EL (cell line): ENCODE measurements at places on chromosomes 5 and 9.

DNA sequence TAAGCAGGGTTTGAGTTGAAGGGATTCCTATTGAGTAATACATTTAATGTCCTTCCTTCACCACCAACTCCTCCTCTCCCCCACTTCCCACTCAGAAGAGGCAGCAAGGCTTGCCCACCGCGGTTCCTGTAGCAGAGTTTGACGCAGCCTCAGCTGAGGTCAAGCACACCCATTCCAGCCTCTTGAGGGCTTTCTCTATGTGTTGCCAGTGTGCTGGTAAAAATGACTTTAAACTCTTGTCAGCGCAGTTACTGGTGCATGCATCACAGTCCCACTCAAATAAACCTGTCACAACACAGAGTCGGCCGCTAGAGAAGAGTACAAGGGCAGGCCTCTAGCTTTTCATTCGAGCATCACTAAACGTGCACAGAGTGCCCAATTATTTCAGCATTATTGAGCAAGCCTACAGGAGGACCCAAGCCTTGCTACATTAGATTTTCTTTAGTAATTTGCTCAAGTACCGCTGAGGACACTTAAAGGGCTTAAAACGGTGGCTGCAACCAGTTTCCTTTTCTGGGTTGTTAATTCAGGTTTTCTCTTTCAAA, 79.6 kb downstream of the TLE4 start:
- DNase-seq: peak; percentile 50

GRCh38 chr5:94761786-94762185, 143.3 kb downstream of the SLF1 start:
- DNase-seq: no peak

GRCh38 chr9:22052376-22052945, 43.4 kb upstream of the CDKN2B start:
- peak; percentile 99 for DNase-seq

DNA sequence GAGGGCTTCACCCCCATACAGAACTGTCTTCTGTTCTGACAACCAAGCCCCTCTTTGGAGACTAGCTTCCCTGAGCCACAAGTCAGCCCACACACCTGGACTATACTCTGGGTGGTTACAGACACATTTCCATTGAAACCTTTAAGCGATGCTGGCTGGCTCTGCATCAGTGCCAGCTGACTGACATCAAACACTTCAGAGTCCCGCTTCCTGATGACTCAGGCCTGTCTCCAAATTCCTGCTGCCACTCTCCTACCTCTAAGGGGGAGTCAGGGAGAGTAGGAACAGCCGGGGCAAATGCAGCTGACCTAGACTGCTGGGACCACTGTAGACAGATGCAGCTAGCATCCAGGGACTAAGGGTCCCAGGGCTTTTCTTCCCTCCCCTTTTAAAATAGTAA, 59.4 kb downstream of the SIL1 start:
- peak; percentile 60 for DNase-seq

GRCh38 chr5:154520861-154521453, 42.9 kb upstream of the HAND1 start:
- no peak for DNase-seq

DNA sequence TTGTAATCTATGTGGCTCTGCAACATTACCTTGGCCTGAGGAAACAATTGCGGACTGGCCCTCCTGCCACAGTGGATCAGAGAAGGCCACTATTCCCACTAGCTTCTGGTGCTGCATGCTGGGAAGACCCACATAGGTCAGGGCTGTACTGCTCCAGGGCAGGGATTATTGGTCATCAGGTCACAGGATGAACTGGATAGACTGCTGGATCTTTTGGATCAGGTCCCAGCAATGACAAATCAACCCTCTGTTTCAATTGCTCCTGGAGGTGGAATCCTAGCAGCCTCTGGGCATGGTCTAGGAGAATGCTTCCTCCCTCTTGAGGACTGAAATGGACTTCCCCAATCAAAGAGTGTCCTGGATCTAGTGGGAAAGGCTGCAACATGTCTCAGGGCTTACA, 66.7 kb upstream of the PHF24 start:
- peak; percentile 29 for DNase-seq

DNA sequence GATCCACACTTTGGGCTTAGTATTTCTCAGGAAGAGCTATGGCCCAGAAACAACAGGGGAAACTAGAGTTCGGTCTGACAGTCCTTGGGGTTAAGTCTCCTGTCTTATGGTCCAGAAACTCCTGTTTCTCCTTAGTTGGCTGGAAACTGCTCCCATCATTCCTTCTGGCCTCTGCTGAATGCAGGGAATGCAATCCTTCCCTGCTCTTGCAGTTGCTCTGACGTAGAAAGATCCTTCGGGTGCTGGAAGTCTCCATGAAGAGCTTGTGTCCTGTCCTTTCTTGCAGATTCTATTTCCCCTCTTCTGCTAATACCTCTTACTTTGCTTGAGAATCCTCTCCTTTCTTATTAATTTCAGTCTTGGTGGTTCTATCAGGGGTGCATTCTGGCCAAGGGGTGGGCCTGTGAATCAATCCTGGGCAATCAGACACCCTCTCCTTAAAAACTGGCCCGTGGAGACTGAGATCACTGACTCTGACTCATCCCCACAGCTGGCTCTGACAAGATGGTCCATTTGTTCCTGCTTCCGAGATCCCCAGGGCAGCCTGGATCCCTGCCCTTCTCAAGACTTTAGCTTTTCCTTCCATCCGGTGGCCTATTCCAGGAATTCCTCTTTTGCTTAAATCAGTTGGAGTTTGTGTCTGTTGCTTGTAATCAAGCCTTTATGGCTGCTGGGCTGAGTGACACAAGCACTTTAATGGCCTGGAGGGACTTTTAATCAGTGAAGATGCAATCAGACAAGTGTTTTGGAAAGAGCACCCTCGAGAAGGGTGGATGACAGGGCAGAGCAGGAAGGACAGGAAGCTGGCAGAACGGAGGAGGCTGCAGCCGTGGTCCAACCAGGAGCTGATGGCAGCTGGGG, 23.7 kb downstream of the PTGS1 start:
- peak; percentile 90 for DNase-seq

DNA sequence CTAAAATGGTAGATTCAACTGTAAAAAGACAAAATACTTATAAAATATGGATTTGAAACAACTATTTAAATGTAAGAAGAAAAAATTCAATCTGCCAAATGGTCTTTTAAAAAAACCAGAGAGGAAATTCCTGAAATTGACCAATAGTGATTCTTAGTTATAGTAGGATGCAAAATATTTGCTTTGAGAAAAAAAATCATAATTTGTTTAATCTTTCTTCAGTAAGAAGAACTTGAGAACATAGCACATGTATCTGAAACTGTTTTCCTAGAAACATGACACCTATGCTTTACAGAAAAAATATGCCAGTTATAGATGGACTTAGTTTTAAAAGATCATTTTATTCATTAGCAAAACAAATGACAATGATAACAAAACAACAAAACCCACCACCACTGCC, 186.9 kb upstream of the CD180 start:
- no peak for DNase-seq

DNA sequence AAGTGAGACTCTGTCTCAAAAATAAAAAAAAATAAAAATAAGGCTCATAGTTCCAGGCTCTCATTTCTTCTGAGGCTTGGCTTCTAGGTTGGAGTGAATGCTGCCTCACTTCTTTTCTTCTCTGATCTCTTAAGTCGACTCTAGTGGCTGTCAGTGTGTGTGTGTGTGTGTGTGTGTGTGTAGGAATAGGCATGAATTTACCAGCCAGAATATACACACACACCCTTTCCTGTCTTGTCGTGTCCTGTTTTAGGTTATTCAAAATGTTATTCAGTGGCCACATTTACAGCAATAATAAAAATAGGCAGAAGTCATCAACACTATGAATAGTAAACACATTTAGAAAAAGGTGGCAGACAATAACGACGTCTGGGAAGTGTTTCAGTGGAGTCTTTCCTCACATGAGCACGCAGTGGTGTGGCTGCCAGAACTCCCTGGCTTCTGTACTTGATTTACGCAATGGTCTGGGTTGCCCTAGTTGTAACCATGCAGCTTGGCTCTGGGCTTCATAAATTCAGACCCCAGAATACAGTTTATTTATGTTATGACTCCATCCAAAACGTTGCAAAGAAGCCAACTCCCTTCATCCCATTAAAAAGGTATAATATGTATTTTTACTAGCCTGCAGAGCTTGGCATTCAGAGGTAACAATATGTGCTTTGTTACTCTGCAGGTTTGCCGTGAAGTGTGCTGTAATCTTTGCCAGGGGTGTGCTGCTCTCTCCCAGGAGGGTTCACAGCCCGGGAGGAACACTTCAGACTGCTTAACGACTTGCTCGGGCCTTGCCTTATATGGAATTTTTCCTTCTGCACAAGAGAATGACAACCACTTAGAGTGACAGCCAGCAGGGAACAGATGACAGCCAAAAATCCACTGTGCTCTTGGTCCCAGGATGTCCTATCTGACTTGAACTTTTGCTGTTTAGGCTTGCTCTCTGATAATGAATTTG, 34.4 kb upstream of the PALM2AKAP2 start:
- no peak for DNase-seq

DNA sequence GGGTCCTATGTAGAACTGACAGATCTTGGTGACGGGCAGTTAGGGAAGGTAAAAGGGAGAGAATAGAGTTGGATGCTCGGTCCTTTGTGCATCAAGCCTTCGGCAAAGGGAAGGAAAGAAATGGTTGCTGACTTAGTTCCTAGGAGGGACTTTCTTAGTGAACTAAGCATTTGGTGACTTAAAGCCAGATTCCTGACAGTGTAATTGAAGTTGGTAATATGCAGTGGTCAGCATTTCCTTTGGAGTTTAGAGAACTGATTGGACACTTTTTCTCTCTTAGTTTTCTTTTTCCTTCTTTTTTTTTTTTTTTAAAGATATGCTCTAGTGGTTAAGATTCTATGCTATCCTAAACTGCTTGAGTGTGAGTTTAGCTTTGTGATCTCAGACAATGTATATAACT, 2.3 kb downstream of the CLTA start:
- no peak for DNase-seq

GRCh38 chr9:136437839-136438547, 1.7 kb downstream of the INPP5E start:
- DNase-seq: peak; percentile 31

- no peak for DNase-seq
Measured at GRCh38 chr9:103981912-103982311, 112.2 kb upstream of the SMC2 start.

GRCh38 chr5:125411744-125412560, 665.5 kb upstream of the ZNF608 start:
- DNase-seq: peak; percentile 19

DNA sequence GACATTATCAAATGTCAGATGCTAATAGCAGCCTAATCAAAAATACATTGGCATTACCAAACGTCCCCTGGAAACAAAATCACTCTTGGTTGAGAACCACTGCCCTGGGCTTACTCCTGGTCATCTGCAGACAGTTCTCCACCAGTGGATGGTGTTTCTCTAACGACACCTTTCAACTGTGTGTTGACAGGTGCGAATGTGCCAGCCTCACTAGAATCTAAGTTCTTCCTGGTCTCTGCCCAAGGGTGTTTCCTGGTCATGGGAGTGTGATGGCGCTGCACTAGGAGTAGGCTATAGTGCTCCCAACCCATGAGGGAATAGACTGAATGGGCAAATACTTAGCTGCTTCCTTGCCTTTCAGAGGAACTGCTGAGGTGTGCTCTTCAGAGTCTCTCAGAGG, 105.9 kb downstream of the MRPS27 start:
- DNase-seq: no peak

DNA sequence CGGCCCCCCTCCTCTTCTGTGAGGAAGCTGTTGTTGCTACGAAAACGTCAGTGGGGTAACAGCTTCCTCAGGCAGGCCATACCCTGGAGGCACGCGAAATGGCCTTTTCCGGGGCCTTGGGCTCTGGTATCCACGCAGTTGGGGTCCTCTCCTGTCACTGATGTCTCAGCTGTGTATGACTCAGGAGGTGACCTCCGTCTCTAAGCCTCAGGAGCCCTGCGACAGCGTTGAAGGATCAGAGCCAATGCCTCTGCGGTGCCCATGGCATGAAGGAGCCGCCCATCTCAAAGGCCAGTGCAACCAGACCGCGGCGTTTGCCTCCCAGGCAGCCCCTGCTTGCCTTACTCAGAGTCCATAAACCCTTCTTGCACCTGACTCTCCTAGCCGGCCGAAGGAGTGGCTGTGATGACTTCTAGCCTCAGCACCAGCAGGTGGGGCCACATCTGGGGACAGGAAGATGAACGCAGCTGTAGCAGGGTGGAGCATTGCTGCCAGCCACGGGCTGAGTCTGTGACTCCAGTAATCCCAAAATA, 1.0 kb upstream of the MXD3 start:
- DNase-seq: no peak

DNA sequence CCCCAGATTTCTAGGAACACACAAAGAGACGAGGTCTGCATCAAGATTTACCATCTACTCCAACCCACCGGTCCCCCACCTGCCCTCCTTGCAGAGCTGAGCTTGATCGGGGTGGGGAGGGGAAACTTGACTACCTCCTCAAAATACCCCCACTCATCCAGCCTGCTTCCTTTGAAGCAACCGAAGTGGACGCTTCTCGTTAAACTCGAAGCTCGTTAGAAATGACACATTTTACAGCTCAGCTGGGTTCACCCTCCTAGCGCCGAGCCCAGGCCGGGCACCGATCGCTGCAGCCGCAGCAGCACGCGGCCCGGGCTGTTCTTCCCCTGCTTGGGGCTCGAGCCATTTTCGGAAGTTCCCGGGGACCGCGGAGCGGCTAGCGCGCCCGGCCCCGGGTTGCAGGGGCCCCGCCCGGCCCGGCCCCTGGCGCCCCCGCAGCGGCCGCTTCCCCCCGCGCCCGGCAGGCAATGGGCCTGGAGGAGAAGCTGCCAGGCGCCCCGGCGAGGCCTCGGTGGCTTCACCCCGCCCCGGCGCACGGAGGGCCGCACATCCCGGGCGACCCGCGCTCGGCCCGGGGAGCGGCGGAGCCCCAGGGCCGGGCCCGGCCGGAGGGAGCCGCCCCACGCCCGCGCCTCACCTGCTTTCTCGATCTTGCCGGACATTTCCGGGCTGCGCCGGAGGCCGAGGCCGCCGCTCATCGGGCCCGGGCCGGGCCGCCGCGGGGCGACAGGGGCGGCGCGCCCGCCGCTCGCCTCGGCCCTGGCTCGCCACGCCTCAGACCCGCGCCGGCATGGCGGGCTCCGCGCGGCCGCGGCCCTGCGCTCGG, 530 bp downstream of the RAPGEF1 start:
- peak; percentile 39 for DNase-seq

GRCh38 chr9:96209407-96210271, 92.3 kb downstream of the HSD17B3 start:
- peak; percentile 70 for DNase-seq

DNA sequence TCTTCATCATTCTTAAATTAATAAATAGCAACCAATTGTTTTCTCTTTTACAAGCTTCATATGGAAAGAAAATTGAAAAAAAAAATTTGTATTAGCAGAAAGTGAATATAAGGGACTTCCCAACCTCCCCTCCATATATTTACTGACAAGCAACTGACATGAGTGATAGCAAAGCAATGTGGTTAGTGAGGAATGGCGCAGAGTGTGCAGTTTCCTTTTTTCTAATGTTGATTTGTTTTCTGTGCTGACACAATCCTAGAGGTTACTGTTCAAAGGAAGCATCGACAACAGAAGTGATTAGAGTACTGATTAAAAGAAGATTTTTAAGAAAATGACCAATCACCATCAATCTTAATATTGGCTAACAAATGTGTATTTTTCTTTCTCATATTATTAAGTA, 1.7 kb upstream of the PTGER4 start:
- peak; percentile 31 for DNase-seq
